Right atrium auricular region (tissue), 2 donors: ENCODE measurements at places on chromosomes 11 and 22. TPM values are rescaled to one million over a fixed set of nuclear protein-coding genes. Genes with fewer than 3 reads are reported as not detected.

DNA sequence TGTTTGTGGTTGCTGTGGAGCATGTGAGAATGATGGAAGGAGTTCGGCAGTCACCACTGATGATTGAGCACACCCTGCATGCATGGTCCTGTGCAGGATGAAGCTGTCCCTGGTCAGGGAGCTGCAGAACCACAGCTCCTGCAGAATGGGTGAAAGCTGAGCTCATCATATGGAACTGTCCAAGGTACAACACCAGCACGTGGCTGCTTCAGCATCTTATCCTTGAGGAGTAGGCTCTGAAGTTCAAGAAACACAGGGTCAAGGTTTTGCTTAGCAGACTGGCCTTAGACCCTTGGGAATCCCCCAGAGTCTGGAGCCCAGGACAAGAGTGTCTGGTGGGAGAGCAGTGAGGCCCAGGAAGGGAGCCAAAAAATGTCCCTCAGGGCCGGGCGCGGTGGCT, 182.4 kb upstream of the LARGE1 start:
- DNase-seq, result no peak
- H3K27ac ChIP-seq, result no peak overlapping the region
- H3K27me3 ChIP-seq, result no peaks in the 10 kb centered on the region
- H3K4me3 ChIP-seq, result no peak overlapping the region
- H3K4me1 ChIP-seq, result no peaks in the 10 kb centered on the region

DNA sequence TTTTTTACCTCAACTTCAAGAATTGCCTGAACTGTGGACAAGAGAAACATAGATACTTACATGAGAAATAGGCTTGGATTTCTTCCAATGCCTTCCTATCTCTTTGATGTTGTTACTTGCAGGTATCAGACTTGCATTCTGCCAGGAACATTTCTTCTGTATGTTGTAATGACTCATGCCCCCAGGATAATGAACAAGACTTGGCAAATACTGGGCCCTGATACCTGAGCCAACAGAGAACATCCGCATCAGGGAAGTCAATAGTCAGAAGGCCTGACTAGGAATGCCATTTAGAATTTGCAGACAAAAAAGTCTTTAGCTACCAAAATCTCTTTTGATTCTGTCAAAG, 273.7 kb upstream of the KIRREL3 start:
- no peaks in the 10 kb centered on the region for H3K36me3 ChIP-seq
- no peaks in the 10 kb centered on the region for H3K4me1 ChIP-seq
- H3K27ac ChIP-seq, result no peak overlapping the region
- no peak for DNase-seq
- no peak overlapping the region for H3K4me3 ChIP-seq
- no peaks in the 10 kb centered on the region for H3K27me3 ChIP-seq

The OR51V1 gene
- not detected for total RNA-seq

- H3K36me3 ChIP-seq, result no peaks in the 10 kb centered on the region
- no peak overlapping the region for H3K27ac ChIP-seq
- DNase-seq, result no peak
- H3K4me3 ChIP-seq, result no peak overlapping the region
- H3K27me3 ChIP-seq, result no peaks in the 10 kb centered on the region
Observed at GRCh38 chr11:104001561-104002056, 34.8 kb upstream of the DDI1 start.

- H3K4me3 ChIP-seq, result no peak overlapping the region
- no peak overlapping the region for H3K27ac ChIP-seq
- DNase-seq, result no peak
- H3K36me3 ChIP-seq, result no peaks in the 10 kb centered on the region
Observed at GRCh38 chr11:44889266-44889665, 61.4 kb downstream of the TP53I11 start.

The FOLR3 gene
- not detected for total RNA-seq

DNA sequence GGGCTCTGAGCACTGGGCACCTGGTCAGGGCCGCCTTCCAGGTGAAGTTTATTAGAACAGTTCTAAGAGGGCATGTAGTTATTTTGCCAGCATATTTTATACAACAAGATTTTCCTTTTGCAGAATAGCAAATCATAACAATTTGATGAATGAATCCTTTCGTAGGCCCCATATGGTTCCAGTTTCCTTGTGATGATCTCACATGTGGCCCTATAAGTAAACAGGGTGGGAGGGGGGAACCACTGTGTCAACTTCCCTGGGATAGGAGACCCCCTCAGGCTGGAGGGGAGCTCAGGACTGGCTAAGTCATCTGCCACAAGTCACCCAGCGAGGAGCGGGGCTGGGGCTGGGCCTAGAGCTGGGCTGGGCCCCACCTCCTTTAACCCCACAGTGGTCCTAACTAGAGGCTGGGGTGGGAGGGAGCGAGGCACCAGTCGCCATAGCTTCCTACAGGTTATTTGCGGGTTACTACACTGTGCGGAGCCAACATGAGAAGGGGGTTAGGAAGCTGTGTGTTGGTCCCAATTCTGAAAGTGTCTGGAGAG, 4.2 kb downstream of the FBLN1 start:
- no peak overlapping the region for H3K27ac ChIP-seq
- no peaks in the 10 kb centered on the region for H3K4me1 ChIP-seq
- H3K36me3 ChIP-seq, result no peaks in the 10 kb centered on the region
- H3K4me3 ChIP-seq, result no peak overlapping the region

DNA sequence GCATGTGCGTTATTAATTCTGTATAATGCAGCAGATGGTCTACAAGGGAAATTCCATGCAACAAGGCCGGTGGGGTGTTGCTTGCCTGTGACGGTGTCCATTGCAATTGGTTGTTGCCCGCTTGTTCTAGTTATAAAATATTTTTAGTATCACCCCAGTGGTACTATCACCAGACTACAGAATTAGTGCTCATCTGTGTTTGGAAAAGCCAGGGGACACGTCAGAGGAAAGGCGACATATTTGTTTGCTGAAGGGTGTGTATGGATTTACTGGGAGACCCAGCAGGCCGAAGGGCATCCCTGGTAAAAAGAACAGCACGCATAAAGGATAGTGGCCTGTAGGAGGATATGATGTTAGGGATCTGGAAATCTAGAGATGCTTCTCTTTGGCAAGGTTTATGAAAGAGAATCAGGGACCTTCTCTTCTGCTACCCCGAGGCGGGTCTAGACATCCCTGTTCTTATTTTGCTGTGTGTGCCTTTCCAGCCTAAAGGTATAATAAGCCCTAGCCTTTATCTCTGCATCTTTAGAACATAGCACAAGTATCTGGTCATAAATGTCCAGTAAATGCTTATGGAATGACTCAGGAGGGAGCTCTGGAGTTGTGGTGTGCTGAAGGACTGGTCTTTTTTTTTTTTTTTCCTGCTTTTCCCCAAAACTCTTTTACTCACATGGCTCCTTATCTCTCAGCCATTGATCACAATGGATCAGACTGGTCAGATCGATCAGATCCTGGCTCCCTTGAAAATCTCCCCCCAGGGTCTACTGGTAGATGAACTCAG, 90.9 kb downstream of the LDLRAD3 start:
- no peaks in the 10 kb centered on the region for H3K4me1 ChIP-seq

The CYB5R2 gene
- total RNA-seq, result 1.5 TPM

GRCh38 chr22:20750461-20751184, 23.3 kb upstream of the SERPIND1 start:
- no peak overlapping the region for H3K4me3 ChIP-seq
- H3K27ac ChIP-seq, result peak overlapping the region; percentile 41
- no peaks in the 10 kb centered on the region for H3K27me3 ChIP-seq
- DNase-seq, result peak; percentile 69
- H3K36me3 ChIP-seq, result peaks cover 48% of the 10 kb centered on the region

The TCN1 gene
- not detected for total RNA-seq

- H3K36me3 ChIP-seq, result no peaks in the 10 kb centered on the region
- H3K4me3 ChIP-seq, result no peak overlapping the region
- no peak overlapping the region for H3K27ac ChIP-seq
- H3K27me3 ChIP-seq, result no peaks in the 10 kb centered on the region
- H3K4me1 ChIP-seq, result no peaks in the 10 kb centered on the region
- no peak for DNase-seq
Observed at GRCh38 chr11:21543901-21544300, 649.0 kb upstream of the ANO5 start.

DNA sequence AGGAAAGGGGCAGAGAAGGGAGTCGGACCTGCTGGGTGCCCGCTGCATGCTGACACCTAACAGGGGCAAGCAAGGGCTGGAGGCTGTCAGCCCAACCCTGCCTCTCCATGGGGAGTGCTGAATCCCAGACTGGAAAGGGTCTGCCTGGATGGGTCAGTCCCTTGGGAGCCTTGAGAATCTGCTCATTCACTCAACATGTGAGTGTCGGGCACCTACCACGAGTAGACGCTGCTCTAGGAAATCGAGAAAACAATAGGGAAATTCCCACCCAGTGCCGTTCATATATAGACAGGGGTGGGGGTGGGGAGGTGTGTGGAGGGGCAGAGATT, 4.4 kb upstream of the CTSD start:
- no peak for DNase-seq
- no peak overlapping the region for H3K27ac ChIP-seq
- H3K27me3 ChIP-seq, result no peaks in the 10 kb centered on the region
- no peak overlapping the region for H3K4me3 ChIP-seq

GRCh38 chr22:21837248-21837979, 30.0 kb downstream of the MAPK1 start:
- H3K27me3 ChIP-seq, result no peaks in the 10 kb centered on the region
- DNase-seq, result no peak
- H3K4me1 ChIP-seq, result no peaks in the 10 kb centered on the region
- no peaks in the 10 kb centered on the region for H3K36me3 ChIP-seq
- peak overlapping the region; percentile 94 for H3K27ac ChIP-seq
- peak overlapping the region; percentile 7 for H3K4me3 ChIP-seq

The SLC6A5 gene
- not detected for total RNA-seq

- no peak overlapping the region for H3K27ac ChIP-seq
- H3K36me3 ChIP-seq, result no peaks in the 10 kb centered on the region
- DNase-seq, result peak; percentile 87
- no peaks in the 10 kb centered on the region for H3K27me3 ChIP-seq
Observed at GRCh38 chr11:121112498-121113455, 11.7 kb downstream of the TECTA start.

The FXYD2 gene
- 0.78 TPM for total RNA-seq

The VSIG2 gene
- 1.1 TPM for total RNA-seq

The CDHR5 gene
- not detected for total RNA-seq

The PNPLA3 gene
- total RNA-seq, result 0.16 TPM

The GALNT18 gene
- total RNA-seq, result 22.2 TPM

The ANGPTL5 gene
- total RNA-seq, result 3.3 TPM

DNA sequence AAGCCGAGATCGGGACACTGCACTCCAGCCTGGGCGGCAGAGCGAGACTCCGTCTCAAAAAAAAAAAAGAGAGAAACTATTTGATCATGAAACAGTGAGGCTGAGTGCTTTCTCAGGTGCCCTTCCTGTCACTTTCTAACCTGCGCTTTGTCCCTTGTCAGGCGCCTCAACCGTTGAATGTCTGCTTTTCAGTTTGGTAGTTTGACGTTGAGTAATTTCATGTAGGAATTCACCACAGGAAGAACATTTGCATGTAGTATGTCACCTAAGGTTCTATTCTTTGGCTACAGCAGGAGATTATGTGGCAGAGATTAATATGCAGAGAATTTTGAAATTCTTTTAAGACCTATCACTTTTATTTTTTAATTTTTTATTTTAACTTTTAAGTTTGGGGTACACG, 57.2 kb downstream of the PPFIA1 start:
- no peak for DNase-seq
- H3K4me1 ChIP-seq, result no peaks in the 10 kb centered on the region
- H3K27ac ChIP-seq, result no peak overlapping the region
- H3K27me3 ChIP-seq, result no peaks in the 10 kb centered on the region
- H3K4me3 ChIP-seq, result no peak overlapping the region

The FAM180B gene
- total RNA-seq, result not detected

GRCh38 chr11:72721689-72722049, 30.5 kb downstream of the ARAP1 start:
- peaks cover 3% of the 10 kb centered on the region for H3K4me1 ChIP-seq
- no peak for DNase-seq
- no peaks in the 10 kb centered on the region for H3K27me3 ChIP-seq

The KRTAP5-7 gene
- not detected for total RNA-seq

DNA sequence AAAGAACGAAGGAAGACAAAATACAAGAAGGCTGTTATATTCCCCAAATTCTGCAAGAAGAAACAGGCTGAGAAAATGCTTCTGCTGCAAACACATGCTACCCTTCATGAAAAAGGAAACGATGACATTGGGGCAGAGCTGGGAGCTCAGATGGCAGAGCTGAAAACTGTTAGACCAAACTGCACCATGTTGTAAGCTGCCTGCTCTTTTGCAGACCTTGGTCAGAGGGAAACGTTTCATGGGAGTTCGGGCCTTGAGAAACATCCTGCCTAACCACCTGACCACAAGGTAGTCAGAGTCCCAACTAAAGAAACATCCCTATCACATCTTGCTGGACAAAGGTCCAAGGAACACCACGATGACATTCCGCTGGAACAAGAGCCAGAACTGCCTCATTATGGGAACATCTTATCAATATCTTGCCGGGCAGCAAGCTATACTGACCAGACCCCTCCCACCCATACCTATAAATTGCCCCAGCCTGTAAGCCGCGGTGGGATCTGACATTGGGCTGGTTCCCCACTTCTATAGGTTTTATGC, 110.7 kb upstream of the CTSC start:
- H3K4me3 ChIP-seq, result no peak overlapping the region
- H3K36me3 ChIP-seq, result no peaks in the 10 kb centered on the region
- no peak for DNase-seq
- H3K27me3 ChIP-seq, result no peaks in the 10 kb centered on the region
- no peaks in the 10 kb centered on the region for H3K4me1 ChIP-seq

The OR8B3 gene
- total RNA-seq, result not detected

The MISFA gene
- total RNA-seq, result 1.3 TPM

The CEND1 gene
- total RNA-seq, result 1.1 TPM
